ENCODE measurements at places on chromosomes 1 and 21.

GRCh38 chr1:19229828-19230325 is 19.8 kb upstream of the UBR4 start:
- DNase-seq = no peak

- DNase-seq = no peak
These were observed 13.0 kb downstream of the RGS7 start for GRCh38 chr1:241343956-241344355.

DNA sequence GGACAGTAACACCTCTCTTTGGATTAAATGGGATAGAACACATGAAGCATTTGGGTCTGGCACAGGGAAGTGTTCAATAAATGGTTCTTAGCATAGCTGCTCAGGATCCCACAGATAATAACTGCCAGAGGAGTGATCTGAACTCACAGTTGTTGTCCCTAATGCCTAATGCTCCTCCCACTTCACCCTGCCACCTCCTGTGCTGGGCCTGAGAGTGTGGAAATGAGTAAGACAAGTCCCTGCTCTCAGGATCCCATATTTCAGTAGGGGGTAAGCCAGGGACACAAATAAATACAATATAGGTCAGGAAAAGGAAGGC is 19.9 kb upstream of the FOXO6 start:
- DNase-seq = no peak

DNA sequence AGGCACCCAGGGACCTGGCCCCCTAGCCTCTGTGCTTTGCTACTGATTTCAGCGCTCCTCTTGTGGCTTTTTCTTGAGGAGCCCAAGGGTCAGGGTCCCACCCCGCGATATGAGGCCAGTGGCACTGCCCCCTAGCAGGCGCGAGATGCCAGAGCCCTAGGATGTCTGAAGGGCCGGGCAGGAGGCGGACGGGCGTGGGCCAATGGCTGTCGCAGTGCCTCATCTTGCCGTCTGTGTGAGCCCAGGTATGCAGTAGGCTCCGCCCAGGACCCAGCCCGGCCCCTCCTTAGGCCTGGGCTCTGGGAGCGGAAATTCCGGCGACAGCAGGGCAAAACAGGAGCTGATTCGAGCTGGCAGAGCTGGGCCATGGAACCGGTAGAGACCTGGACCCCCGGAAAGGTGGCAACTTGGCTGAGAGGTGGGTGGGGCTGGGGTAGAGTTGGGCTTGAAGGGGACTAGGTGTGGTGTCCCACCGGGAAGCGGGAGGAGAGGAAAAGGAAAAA is at the start of gene CNKSR1:
Gene CNKSR1 (plus strand): TSS at position 310 of the 503 bp plus-strand sequence. CDS start 57 bp downstream, at position 367.
- DNase-seq = no peak

All from stimulated activated CD8-positive, alpha-beta memory T cell treated with anti-CD3 and anti-CD28 coated beads, Interleukin-2, amount 100 ng/mL, for 1 hour (primary cell).